Calu3 (cell line): ENCODE measurements at places on chromosomes 7 and 10.

DNA sequence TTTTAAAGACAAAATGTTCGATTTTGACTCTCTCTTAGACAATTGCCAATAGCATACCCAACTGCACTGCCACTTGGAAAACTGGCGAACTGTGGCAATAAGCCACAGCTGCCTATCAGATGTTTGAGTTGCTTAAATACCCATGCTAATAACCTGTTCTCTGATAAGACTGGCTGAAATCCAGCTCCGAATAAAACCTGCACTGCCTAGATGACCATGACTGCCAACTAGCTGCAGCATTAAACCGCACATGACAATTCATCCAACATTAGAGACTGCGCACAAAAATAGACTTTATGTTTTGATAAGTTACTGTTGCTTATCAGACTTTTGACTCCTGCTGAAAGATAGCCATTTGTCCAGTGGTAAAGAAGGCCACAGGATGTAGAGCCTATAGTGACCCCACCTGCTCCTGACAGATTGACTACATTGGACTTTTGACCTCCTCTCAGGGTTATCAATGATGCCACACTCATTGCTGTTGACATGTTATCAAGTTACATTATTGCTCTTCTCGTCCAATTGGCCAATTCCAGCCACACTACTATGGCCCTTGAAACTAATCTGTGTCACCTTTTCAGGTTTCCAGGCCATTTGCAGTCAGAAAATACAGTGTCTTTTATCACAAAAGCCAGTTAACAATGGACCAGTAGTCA lies 299.0 kb downstream of the HGF start:
- DNase-seq = no peak

DNA sequence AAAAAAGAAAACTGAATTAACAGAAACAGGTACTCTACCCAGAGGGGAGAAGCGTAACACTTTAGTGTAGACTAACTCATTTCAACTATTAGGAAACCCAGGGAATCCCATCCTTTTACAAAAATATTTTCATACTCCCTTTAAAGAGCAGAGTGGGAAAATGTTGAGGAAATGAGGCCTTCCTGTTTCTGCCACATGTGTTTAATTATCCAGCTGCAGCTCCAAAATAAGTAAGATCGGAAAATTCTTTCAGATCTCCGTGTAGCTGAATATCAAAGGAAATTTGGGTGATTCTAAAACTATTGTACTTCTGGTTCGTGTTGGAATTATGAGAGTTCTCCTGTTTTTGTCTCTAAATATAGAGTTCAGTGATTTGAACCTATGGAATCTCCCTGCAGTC lies 58.0 kb upstream of the CAV2 start:
- no peak for DNase-seq

GRCh38 chr7:129502708-129503685 lies 666 bp downstream of the SMKR1 start:
- no peak for DNase-seq

DNA sequence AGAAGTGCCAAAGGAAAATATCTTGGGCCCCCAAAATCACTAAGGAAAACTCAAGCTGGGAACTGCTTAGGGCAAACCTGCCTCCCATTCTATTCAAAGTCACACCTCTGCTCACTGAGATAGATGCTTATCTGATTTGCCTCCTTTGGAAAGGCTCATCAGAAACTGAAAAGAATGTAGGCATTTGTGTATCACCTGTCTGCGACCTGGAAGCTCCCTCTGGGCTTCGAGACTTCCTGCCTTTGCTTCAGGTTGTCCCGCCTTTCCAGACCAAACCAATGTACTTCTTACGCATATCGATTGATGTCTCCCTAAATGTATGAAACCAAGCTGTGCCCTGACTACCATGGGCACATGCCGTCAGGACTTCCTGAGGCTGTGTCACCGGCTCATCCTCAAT lies 14.5 kb upstream of the LRRC72 start:
- DNase-seq = no peak

DNA sequence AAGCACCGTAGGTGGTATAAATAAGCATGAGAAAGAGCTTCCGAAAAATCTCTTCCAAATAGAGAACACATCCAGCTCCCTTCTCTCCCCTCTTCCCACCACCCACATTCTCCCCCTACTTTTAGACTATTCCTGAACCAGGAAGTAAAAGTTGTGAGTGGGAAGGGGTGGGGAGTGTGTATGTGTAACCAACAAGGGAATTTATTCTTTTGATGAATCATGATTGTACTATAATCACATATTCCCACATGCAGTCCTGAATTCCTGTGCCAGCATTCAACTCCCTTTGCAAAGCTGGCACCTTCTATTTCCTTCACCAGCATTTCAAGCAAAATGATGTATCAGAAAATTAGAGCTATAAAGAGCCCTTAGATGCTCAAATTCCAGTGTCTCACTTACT lies 230.6 kb upstream of the CHRM2 start:
- DNase-seq = no peak

- no peak for DNase-seq
These were observed 539.3 kb upstream of the TEX47 start for GRCh38 chr7:89334797-89335196.

- no peak for DNase-seq
These were observed 330.7 kb downstream of the ACTR3B start for GRCh38 chr7:153090209-153090608.

DNA sequence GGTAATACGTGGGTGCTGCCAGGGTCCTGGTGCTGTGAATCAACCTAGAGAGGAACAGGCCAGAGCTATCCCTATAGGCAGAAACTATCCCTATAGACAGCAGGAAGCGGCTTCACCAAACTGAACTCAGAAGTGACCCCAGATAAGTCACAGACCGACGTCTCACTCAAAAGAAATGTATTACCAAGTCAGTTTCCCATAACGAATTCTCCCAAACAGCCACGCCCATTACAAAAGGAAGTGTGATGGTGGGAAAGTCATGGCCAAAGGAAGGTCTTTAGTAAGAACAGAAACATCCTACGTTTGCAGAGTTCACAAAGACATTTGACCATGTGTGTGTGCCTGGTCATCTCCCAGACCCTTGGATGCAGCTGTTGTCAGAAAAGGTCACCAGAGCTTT lies 470.8 kb upstream of the ADARB2 start:
- DNase-seq = no peak

GRCh38 chr10:94002156-94002555 lies 8.4 kb downstream of the PLCE1 start:
- DNase-seq = no peak
